Sigmoid colon (tissue), 7 donors: ENCODE measurements at places on chromosomes 4 and X. TPM values are rescaled to one million over a fixed set of nuclear protein-coding genes. Genes with fewer than 3 reads are reported as not detected.

The CYBB gene
- total RNA-seq: 23.0 TPM

DNA sequence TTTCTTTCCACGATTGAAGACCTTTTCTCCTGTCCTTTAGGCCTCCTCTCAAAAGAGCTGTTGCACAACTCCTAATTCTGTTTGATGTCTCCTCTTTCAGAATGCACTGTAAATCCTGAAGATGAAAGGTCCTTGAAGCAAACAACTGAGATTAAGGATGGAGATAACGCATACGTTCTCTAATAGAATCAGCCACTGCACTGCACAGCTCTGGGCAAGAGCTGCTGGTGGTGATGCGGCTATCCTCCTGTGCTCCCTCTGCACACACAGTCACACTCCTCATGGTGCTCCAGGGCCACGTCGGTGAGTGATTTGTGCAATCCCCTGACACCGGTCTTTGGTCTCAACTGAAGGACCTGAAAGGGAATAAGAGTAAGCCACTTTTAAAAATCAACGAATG lies 208.7 kb downstream of the PDGFC start:
- peak; percentile 62 for DNase-seq

GRCh38 chr4:27908356-27908755 lies 1047.7 kb downstream of the STIM2 start:
- DNase-seq: no peak

- no peak for DNase-seq
Measured at GRCh38 chrX:46750889-46751288, 8.0 kb downstream of the SLC9A7 start.

DNA sequence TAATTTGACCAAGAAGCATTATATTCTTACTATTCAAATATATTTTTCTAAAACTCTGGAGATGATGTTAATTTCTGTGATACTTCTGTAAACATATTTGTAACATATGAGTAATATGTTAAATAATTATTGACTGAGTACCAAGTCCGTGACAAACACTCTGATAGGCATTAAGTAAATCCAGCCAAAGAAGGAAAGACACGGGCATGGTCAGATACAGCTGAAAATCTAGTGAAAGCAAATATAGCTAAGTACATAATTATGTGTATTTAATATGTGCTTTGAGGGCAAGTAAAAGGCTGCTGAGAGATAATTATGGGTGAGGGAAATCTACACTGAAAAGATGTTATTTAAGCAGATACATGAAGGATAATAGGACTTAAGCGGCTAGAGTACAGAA lies 1263.6 kb upstream of the ADGRL3 start:
- no peak for DNase-seq

The STK32B gene
- 3.9 TPM for total RNA-seq

The RBM46 gene
- total RNA-seq: 2.1 TPM

The PABPC1L2A gene
- not detected for total RNA-seq

The GPM6B gene
- 29.8 TPM for total RNA-seq

The NDP gene
- total RNA-seq: not detected

The TEX13B gene
- total RNA-seq: not detected

DNA sequence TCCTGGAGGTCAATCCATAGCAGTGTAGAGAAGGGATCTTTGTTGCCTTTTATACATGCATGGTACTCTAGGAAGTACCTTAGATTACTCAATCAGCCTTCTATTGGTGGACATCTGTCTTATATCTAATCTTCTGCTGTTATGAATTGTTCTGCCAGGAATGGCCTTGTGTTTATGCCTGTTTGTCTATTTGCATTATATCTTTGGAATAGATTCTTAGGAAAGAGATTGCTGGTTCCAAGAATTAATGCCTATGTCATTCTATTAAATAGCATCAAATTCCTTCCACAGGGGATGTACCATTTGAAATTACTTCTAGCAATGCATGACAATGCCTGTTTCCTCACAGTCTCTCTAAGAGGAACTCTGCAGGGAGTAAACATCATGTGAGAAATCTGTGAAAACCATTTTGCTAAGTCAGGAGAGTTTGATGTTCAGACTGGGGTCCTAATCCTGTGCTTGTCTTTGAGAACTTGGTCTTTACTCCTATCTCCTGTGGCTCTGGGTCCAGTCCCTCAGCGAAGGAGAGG lies 42.5 kb downstream of the BEX3 start:
- DNase-seq: no peak

The AWAT2 gene
- not detected for total RNA-seq

DNA sequence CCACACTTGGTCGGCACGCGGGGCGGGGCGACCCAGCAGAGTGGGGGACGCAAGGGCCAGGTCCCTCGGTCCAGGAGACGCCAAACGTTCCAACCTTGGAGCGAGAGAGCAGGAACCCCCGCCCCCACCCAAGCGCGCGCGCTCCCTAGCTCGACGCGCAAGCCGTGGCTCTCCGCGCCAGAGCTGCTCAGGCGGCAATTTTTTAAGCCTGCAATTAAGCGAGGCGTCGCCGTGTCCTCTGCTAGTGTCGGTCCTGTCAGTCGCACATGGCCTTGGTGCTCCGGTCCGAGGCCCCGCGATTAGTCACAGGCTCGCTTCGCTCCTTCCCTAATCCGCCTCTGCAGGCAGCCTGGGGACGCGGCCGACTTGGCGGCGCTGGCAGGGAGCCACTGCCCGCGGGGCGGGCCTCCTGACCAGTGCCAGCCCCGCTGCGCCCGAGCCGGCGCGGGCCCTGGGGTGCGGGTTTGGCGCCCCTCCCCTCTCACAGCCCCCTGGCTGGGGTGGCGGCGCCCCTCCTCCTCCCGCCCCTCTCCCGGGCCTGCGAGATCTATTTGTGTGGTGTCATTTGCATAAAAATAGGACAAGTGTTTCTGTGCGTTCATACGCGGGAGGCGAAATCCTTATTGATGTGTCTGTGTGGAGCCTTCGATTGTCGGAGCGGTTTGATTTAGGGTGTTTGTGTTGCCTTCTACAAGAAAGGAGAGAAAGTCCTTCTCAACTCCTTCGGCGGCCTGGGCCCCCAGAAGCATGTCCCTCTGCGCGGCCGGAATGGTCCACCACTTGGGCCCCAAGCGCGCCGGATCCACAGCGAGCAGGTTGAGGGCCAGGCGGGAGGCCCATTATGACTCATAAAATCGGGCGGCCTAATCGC lies 9.8 kb upstream of the BCOR start:
- DNase-seq: peak; percentile 82

GRCh38 chrX:136961594-136962135 lies 72.1 kb downstream of the GPR101 start:
- no peak for DNase-seq

DNA sequence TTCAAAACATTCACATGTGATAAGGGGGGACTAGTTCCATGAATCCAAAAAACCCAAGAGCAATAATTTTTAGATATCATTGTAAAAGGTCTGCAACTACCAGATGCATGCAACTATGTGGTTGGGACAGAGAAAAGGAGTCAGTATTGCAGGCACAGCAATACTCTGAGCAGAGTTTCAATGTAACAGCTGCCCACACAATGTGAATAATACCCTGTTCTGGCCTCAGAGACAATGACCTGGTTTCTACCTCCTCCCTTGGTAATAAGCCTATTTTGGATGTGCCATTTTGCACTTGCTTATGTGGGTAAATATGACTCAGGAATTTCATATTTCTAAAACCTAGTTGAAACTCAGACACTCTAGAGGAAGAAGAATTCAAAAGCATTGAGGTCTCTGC lies 194.8 kb upstream of the RASGEF1B start:
- DNase-seq: no peak

GRCh38 chr4:139734201-139734874 lies 68.7 kb downstream of the MGST2 start:
- DNase-seq: peak; percentile 79

The PPBP gene
- total RNA-seq: not detected

DNA sequence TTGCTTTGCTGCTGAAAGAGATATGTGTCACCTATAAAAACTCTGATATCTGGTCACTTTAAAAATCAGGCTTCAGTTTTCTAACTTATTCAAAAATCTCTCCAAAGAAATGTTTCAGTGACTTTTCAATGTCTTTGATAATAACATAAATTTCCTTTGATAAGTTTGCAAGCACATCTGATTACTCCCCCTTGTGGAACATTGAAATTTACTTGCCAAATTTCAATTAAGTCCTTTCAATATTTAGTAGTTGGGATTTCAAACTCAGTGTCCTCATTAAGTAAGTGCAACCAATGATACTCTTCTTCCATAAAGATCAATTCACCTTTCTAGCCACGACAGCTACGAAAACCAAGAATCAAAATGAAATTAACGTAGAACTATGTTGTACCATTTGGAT lies 151.3 kb upstream of the FAM47C start:
- no peak for DNase-seq

DNA sequence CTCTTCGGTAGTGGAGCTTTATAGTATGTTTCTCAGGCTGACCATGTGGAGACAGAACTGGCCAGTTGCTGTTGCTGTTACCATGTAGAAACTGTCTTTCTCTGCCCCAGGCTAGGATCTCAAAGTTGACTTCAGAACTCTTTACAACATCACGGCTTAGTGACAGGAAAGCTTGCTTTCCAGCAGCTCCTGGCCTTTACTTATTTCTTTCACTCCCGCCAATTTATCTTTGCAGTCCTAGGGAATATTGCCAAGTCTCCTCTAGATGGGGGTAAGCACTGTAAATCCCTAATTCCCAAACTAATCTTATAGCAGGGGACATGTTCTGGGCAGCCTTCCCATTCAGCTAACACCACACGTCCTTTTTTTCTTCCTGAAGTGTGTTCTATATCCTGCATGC lies 631.6 kb downstream of the SPRY1 start:
- DNase-seq: no peak

DNA sequence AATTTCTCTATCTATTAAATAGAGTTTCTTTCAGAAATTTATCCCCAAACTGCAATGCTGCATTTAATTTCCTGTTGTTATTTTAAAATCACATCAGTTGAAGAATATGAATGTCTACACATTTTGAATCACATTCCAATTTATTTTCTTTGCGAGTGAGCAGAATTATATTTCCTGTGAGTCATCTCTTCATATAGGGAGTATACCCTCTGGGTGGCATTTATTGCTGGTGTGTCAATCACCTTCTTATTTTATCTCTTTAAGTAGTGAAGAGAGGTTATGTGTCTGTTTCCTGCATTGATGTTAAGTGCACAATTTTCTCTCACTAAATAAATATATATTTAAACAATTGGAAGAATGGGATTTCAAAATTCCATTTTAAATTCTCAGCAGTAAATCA lies 511.0 kb upstream of the ATOH1 start:
- no peak for DNase-seq

DNA sequence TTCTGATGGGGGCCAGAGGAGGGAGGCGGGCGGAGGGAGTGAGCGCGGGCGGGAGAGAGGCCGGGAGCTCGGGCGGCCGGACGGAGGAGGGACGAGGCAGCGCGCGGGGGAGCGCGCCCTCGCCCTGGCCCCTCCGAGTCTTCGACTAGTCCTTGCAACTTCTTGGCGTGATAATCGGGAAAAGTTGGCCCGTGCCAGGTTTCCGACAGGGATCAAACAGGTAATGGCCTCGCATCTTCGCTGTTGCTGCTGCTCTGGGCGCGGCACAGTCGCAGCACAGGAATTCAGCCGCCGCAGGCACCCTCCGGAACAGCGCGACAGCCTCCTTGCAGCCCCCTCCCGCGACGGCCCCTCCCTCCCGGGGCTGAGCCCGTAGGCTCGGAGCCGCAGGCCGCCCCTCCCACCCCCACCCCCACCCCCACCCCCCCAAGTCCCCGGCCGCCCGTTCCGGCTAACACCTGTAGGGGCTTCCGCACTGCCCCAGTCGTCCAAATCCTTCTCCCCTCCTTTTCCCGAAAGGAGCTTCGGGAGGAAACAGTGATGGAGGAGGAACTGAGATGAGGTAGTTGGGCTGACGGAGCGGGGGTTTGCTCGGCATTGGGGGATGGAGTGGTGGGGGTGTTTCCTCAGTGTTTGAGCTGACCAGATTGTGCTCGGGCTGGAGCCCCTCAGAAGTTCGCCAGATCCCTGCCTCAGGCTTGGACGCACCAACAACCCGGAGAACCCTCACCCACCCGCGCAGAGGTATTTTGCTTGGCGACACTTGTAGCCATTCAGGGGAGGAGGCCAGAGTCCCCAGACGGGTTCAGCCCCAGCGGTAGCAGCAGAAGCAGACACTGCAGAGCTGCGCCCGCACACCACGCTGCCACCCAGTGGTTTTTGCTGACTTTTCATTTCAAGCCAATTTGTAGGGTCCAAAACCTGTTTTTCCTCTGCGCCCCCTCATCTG lies at the start of gene FGF13:
Gene FGF13, minus strand, starts transcription at position 319 of the 949 bp plus-strand sequence. CDS start 714 bp downstream, outside the sequence.
- DNase-seq: peak; percentile 68

The CPEB2 gene
- 28.9 TPM for total RNA-seq

- DNase-seq: no peak
Measured at GRCh38 chr4:164012396-164013027, 518.0 kb downstream of the TMA16 start.

DNA sequence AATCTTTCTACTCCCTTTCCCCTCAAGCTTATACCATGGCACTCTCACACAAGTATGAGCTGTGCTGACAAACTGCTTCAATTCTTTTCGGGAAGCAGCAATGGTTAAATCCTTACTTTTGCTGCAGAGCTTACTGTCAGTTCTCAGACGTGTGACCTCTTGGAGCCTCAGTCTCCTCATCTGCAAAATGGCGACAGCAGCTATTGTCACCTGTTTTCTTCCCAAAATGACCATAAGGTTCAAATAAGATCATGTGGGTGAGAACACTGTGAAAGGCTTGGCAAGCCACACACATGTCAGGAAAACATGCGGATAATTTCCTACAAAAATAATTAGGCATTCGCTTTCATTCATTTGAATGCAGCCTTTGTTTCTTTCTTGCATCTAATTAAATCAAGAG lies 36.8 kb upstream of the IRF2 start:
- DNase-seq: no peak

DNA sequence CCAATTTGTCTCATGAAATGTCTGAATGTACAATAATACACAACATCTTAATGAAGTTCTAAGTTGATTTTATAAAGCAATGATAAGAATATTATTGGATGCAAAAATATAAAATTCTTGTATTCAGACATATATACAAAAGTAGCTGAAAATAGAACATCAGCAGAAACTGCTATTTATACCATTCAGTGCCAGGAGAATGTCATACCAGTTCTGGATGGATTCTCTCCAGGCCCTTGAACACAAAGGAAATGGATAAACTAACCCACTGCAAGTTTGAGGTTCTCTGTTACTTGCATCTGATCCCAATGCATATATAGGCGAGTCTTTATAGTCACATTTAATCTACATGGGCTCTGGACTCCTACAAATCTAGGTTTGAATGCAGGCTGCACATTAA lies 126.3 kb upstream of the KLF3 start:
- no peak for DNase-seq

- no peak for DNase-seq
Measured at GRCh38 chr4:98406819-98407218, 145.6 kb downstream of the RAP1GDS1 start.

DNA sequence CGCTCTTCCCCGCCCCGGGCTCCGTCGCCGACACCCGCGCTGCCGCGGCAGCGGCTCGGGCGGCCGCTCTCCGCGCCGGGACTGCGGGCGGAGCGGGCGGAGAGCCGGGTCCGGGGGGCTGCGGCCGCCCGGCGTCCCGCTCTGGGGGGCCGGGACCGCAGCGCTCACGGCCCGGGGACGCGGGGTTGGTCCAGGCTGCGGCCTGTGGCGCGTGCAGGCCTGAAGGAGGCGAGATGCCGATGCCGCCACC lies 492 bp downstream of the GALNT7 start:
- DNase-seq: no peak

The CT45A5 gene
- total RNA-seq: not detected

The HEPH gene
- 84.2 TPM for total RNA-seq

The ELF2 gene
- total RNA-seq: 61.4 TPM

GRCh38 chr4:15688051-15688450 lies 6.4 kb downstream of the FAM200B start:
- no peak for DNase-seq

- no peak for DNase-seq
Measured at GRCh38 chr4:113899271-113900070, 80.0 kb downstream of the ARSJ start.
